Placental pericyte (primary cell): ENCODE measurements at places on chromosomes 7 and 10. TPM values are rescaled to one million over a fixed set of nuclear protein-coding genes. Genes with fewer than 3 reads are reported as not detected.

Gene TEX36
- not detected in 2 replicates for total RNA-seq

Gene LRCH4
- total RNA-seq, result 32.8 and 52.5 TPM in 2 replicates

Gene WNT8B
- not detected in 2 replicates for total RNA-seq

Gene TCAF2
- total RNA-seq, result 0.22 and 1.9 TPM in 2 replicates

Gene EPO
- total RNA-seq, result not detected in 2 replicates

Gene CTTNBP2
- total RNA-seq, result 2.4 TPM in 1 of 2 replicates, not detected in the other

Gene CTAGE8
- total RNA-seq, result under 0.01 TPM in 2 replicates

Gene UFSP1
- total RNA-seq, result 8.8 and 9.3 TPM in 2 replicates

Gene SH2D4B
- total RNA-seq, result 0.22 and 0.29 TPM in 2 replicates

Gene CFAP46
- total RNA-seq, result under 0.01 TPM in 1 of 2 replicates, not detected in the other

Gene BICC1
- total RNA-seq, result 29.8 and 50.1 TPM in 2 replicates
